Stimulated activated CD4-positive, alpha-beta T cell treated with anti-CD3 and anti-CD28 coated beads, Interleukin-15, amount 100 ng/mL, for 1 hour (primary cell): ENCODE measurements at places on chromosomes 6 and 20.

DNA sequence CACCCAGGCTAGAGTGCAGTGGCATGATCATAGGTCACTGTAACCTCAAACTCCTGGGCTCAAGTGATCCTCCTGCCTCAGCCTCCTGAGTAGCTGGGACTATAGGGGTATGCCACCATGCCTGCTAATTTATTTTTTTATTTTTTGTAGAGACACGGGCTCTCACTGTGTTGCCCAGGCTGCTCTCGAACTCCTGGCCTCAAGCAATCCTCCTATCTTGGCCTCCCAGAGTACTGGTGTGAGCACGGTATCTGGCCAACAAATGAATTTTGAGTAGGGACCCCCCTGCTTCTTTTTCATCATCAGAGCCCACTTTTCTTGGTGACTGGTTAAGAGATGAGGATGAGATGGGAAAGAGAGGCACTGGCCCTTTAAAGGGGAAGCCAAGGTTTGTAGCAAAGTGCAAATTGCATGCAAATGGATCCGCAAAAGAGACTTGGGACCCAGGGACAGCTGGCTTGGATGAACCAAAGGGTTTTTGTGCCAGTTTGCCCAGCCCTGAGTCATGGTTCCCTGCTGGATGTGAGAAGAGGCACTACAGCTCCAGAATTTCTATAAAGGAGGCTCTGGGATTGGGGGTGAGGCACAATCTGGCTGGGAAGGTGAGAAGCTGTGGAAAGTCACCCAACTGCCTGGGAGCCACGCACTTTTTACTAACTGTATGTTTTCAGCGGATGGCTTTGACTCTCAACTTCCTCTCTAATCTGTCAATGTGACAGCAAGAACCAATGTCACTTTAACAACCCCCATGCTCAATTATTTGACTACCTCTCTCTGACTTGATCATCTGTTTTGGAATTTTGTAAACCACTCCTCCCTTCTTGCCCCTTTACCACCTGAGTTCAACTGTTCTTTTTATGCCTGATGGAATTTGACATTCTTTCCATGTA lies 58.7 kb upstream of the RNF24 start:
- DNase-seq = no peak

DNA sequence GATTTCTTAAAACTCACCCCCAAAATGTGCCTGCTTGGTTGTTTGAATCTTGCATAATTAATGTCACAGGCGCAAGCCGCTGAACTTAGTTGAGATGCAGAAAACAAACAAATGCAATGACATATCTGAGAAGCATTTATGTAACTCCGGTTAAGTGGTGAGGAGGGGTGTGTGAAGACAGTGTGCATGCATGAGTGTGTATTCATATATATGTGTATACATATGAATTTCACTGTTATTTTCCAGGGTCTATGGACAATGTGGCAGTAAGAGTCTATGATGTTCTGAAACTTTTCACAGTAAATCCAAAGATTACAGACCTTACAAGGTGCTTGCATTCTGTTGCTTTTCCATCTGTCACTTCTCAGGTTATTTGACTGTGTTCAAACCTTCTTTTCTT lies 103.0 kb downstream of the ZNF217 start:
- no peak for DNase-seq

DNA sequence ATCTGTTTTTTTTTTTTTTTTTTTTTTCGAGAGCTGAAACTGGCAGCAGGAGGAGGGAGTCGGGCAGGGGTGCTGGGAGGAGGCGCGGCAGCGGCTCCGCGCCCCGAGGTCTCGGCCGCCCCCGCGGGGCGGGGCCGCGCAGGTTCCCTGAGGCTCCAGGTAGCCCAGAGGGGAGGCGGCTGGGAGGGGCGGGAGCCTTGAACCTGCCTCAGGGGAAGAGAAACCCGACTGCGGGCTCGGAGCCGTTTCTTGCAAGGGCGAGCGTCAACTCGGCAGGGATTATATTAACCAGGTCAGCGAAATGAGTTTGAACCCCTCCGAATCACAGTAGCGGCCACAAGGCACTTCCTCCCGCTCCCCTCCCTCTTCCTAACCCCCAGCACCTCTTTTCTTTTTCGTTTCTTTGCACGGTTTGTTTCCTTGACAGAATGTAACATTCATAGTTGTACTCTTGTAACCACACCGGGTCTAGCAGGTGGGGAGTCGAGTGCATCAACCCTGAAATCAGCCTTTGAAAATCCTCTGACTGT lies 2.0 kb downstream of the MYB start:
- peak; percentile 37 for DNase-seq

DNA sequence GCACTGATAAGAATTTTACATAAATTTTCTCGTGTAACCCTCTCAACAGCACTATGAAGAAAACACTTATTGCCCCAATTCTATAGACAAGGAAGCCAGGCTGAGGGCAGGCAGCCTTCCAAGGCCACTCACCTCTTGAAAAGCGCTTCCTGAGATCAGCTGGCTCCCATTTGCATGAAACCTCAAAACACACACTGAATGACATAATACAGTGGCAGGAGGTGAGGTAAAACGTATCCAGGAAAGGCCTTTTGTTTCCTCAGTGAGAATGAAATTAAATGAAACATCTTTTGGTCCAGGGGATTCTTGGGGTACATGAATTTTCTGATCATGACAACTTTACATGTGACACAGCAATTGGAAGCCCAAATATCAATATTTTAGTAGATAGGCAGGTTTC lies 112.5 kb downstream of the WDR27 start:
- DNase-seq = no peak

GRCh38 chr6:89745716-89746115 lies 73.9 kb downstream of the MDN1 start:
- no peak for DNase-seq
